ENCODE measurements at places on chromosomes 12 and 14.

DNA sequence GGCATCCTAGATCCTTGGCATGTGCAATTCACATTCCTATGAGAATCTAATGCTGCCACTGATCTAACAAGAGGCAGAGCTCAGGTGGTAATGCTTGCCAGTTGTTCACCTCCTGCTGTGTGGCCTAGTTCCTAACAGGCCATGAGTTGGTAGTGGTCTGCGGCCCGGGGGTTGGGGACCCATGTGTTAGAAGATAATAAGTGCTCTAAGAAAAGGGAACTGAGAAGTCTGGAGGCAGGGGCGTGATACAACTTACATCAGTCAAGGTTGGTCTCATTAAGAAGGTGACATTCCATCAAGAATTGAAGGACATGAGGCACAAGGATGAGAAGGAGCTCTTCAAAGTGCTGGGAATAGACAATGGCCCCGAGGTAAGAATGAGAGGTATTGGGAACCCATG lies 49.3 kb downstream of the OVCH1 start:
- no peak for DNase-seq

DNA sequence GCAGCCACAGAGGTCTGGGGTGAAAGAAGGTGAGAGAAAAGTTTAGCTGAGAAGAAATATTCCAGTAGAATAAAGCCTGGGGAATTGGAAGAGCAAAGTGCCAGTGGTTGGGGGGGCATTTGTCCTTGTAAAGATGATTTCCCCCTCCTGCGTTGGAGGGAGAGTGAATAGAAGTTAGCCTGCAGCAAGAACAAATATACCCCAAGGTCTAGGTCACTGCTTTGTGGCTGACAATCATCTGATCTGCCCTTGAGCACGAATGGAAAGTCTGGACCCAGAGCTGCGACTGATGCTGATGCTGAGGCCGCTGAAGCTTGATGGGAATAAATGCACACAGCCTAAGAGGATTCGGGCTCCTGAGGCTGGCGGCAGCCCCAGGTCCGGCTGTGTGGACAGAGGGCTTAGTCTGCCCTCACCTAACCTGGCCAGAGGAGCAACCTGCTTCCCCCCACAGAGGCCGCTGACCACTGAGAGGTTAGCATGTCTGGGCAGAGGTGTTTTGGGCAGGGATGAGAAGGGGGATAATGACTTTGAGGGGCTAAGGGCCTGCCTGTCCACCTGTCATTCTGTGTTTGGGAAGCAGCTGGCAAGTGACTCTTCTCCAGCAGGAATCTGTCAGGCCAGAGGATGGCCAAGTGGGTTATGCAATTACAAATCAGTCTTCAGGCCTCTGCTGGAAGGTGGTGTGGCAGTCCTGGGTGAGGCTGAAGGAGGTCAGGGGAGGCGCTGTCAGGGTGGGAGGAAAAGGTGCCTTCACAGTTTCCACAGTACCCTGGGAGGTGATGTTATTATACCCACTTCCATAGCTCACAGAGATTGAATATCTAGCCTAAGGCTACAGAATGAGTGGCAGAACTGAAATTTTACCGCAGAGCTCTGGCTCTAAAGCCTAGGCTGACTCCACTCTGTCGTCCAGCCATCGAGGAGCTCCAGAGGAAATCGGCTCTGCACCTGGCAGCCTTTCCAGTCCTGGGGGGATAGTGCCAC lies 11.7 kb downstream of the TUBA1C start:
- DNase-seq = no peak

DNA sequence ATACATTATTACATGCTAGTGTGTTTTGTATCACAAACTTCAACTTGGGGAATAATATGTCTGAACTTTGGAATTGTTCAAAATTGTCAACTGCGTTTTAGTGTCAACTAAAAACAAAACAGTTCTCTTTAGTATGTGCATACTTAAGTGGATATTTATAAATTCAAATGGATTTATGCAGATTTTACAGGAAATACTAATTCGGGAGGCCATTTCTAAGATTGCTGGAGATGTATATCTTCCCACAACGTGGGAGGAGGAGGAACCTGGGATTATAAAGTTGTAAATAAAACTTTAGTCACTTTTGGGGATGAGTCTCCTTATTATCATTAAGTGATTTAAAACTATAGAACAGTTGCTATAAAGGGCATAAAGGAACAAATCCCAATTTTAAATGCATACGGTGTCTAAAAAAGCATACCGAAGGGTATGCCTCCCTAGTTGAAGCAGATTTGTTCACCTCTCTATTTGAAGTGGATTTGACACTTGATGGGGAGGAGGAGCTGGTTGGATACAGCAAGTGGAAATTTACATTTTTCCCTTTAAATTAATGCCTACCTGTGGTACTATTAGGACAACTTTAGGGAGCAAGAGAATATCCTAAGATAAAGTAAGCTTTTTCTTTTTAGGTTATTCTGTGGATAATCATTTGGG lies 2.7 kb downstream of the PDE3A start:
- DNase-seq = no peak

- DNase-seq = no peak
Observed at GRCh38 chr14:104694475-104694950, 5.1 kb downstream of the INF2 start.

GRCh38 chr14:89534902-89535685 lies 118.1 kb upstream of the FOXN3 start:
- no peak for DNase-seq

GRCh38 chr12:44384136-44384535 lies 492.0 kb downstream of the NELL2 start:
- no peak for DNase-seq

GRCh38 chr12:125284945-125285685 lies 219.9 kb downstream of the AACS start:
- no peak for DNase-seq

DNA sequence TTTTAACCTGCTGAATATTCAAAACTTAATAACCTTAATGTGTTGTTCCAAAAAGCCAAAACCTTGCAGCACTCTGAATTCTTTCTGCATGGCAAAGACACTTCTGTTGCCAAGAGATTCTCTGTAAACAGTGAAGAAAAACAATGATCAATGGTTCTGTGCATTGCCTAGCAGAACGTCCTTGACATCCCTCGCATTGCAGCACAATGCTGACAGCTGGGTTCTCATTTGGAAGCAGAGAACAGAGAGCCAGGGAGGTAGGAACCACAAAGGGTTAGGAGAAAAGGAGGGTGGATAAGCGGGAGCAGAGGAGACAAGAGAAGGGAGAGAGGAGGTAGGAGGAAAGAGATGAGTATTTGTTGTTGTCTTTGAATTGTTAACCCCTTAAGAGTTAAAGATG lies 501.1 kb downstream of the NAV3 start:
- no peak for DNase-seq

GRCh38 chr14:86299994-86300393 lies 770.0 kb downstream of the FLRT2 start:
- DNase-seq = no peak

DNA sequence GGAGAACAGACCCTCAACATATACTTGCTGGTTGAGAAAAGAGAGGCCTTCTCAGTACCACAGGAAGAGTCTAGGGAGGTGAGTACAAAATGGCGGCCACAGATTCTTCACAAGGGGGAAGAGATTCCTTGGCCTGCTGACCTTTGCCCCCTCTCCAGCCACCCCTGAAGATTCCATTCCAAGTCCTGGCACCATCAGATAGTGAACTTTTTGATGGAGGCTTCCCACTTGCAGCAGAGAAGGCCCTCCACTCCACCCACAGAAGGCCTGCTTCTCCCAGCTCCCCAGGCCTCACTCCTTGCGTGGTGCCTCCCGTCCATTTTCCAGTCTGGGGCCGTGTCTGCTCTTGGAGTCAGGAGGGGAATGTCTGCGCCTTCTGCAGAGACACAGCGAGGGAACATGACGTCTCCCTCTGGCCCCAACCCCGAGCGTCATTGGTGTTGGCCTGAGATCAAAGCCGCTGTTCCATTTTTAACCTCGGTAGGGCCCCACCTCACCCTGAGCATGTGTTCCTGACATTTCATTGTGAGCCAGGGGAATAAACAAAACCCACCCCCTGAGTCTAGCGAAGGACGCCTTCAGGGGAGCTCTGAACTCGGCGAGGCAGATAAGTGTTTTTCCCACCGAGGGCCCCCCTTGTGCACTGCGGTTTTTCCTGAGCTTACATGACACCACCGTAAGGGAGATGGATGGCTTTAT lies 268.7 kb upstream of the TBX3 start:
- DNase-seq = no peak

- DNase-seq = no peak
Observed at GRCh38 chr12:24414480-24414879, 465.0 kb upstream of the SOX5 start.

GRCh38 chr14:95059126-95059525 lies 98.2 kb downstream of the DICER1 start:
- DNase-seq = no peak

GRCh38 chr12:120350576-120351350 lies 18.2 kb downstream of the MSI1 start:
- DNase-seq = no peak

DNA sequence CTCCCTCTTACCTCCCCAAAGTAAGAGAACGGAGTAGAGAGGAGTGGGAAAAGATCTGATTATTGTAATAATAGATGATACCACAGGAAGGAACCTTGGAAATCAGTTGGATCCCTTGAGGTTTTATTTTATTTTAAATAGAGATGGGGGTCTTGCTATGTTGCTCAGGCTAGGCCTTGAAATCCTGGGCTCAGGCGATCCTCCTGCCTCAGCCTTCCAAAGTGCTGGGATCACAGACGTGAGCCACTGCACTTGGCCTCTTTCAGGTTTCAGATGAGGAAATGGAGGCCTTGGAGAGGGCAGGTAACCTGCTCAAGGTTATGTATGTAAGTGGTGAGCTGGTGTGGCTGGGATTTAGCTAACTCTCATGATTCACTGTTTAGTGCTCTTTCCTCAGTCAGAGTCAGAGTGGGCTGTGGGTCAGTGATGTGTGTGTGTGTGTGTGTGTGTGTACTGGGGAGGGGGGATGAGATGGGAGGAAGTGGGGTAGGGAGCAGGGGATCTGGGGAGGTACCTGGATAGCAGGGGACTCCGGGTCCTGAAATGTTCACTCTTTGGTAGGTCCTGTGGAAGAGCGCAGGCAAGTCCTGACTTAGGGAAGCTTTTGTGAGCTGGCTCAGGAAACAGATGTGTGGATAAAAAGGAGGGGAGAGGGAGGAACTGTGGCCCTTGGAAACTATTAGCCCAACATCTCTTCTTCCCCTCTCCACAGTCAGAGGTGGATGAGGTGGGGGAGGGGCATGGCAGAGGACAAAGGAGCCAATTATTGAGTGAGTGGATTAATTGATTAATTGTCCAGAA lies 4.7 kb upstream of the CISTR start:
- no peak for DNase-seq

DNA sequence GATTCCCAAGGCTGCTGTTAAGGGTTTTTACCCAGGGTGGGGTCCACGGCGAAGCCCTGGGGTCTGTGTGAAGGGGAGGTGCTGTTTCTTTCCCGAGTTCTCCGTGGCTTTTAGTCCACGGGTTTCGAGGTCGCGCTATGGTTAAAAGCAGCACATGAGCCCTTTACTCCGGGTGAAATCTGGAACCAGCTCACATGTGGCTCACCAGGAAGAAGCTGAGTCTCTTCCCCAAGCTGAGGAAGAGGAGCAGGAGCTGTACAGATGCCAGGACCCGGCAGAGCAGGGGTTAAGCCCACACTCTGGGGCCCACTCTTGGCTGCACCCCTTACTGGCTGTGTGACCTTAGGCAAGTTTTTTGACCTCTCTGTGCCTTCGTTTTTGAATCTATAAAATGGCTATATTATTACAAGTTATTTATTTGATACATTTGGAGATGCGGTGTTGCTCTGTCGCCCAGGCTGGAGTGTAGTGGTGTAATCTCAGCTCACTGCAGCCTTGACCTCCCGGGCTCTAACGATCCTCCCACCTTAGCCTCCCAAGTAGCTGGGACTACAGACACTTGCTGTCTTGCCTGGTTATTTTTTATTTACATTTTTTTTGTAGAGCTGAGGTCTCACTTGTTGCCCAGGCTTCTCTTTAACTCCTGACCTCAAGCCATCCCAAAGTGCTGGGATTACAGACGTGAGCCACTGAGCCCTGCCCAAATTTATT lies 266.3 kb downstream of the AACS start:
- DNase-seq = no peak

- DNase-seq = no peak
Observed at GRCh38 chr14:74391479-74391878, 34.5 kb downstream of the SYNDIG1L start.

- DNase-seq = no peak
Observed at GRCh38 chr12:108123402-108123801, 5.7 kb upstream of the WSCD2 start.

DNA sequence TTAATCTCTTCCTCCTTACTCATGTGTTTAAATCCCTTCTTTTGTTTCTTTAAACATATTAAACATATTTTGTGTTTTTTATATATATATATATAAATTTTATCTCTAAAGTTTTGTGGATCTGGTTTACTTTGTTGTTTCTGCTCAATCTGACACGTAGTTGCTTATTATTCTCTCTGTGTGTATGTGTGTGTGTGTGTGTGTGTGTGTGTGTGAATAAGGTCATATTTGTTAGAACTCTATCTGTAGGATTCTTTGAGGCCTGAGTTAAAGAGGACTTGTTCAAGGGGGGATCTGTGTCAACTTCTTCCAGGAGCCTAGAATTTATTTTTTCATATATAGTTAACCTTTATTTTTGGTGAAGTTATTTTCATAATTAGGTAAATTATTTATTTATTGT lies 2.7 kb downstream of the GPR65 start:
- DNase-seq = no peak

- DNase-seq = no peak
Observed at GRCh38 chr14:54760866-54761575, 141.6 kb downstream of the GCH1 start.

- no peak for DNase-seq
Observed at GRCh38 chr14:57641776-57642175, 148.1 kb upstream of the CCDC198 start.

DNA sequence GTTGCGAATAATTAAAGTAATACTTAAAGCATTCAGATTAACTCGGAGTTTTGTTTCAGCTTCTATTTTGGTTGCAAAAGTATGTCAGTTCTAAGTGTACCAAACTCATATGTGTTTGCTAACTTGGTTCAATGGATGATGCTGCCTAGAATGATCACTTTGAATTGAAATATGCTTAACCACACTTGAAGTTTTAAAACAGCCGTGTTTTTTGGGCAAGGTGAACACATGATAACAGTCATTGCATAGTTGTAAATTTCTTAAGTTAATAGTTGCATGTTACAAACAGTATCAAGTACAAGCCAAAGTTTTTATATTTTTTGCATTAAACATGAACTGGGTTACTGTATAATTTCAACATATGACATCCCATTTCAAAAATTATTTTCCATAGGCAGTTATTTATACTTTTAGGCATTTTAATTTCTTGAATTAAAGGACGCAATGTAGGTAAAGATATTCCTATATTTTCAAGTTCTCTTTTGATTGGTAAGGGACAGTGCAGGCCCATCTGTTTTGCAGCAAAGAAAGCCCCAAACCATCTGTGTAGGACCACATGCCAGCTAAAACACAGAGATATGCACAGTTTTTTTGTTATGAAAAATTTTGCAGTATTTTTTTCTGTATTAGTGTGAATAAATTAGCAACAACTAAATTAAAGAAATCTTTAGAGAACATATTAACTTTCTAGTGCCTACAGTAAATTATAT lies 575.5 kb downstream of the PRKD1 start:
- DNase-seq = no peak

GRCh38 chr14:68140076-68140741 lies 320.6 kb downstream of the RAD51B start:
- no peak for DNase-seq

- peak; percentile 42 for DNase-seq
Observed at GRCh38 chr14:95314609-95315008, 5.1 kb downstream of the CLMN start.

- DNase-seq = no peak
Observed at GRCh38 chr12:77352946-77353345, 287.6 kb upstream of the E2F7 start.
